ENCODE measurements at places on chromosomes 11 and 22. TPM values are rescaled to one million over a fixed set of nuclear protein-coding genes. Genes with fewer than 3 reads are reported as not detected.

DNA sequence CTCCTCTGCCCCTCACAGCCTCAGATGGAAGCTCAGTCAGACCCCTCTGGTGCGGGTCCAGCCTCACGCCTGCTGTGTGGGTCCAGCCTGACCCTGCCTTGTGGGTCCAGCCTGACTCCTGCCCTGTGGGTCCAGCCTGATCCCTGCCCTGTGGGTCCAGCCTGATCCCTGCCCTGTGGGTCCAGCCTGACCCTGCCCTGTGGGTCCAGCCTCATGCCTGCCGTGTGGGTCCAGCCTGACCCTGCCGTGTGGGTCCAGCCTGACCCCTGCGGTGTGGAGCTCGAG lies 445.3 kb downstream of the BRD1 start:
- H3K36me3 ChIP-seq: no peaks in the 10 kb centered on the region
- no peak overlapping the region for H3K4me3 ChIP-seq
- no peak overlapping the region for H3K27ac ChIP-seq
- H3K27me3 ChIP-seq: no peaks in the 10 kb centered on the region
- no peak for DNase-seq

- peaks cover 2% of the 10 kb centered on the region for H3K4me1 ChIP-seq
- DNase-seq: no peak
- peaks cover 13% of the 10 kb centered on the region for H3K27me3 ChIP-seq
- no peak overlapping the region for H3K27ac ChIP-seq
- no peaks in the 10 kb centered on the region for H3K36me3 ChIP-seq
- no peak overlapping the region for H3K4me3 ChIP-seq
These were observed 35.0 kb upstream of the CACNG2 start for GRCh38 chr22:36738416-36739020.

DNA sequence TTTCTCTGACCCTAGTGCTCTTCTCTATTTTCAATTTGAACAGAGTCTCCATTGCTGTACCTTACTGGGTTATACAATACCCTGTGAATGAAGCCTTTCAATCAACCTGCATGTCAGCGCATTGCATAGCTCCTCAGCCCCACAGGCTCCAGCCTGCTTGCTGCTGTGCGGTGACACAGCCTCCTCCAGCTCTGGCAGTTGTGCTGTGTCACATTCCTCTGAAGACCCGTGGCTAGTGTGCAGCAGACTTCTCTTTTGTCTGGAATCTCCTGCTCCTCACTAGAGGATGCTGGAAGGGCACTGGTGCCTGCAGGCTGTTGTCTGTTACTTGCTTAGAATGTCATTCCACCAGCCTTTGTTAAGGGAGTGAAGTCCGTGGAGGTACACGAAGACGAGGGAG lies 390.1 kb upstream of the B3GAT1 start:
- no peaks in the 10 kb centered on the region for H3K4me1 ChIP-seq
- no peak overlapping the region for H3K27ac ChIP-seq
- H3K36me3 ChIP-seq: no peaks in the 10 kb centered on the region
- H3K27me3 ChIP-seq: peaks cover 12% of the 10 kb centered on the region
- DNase-seq: no peak

DNA sequence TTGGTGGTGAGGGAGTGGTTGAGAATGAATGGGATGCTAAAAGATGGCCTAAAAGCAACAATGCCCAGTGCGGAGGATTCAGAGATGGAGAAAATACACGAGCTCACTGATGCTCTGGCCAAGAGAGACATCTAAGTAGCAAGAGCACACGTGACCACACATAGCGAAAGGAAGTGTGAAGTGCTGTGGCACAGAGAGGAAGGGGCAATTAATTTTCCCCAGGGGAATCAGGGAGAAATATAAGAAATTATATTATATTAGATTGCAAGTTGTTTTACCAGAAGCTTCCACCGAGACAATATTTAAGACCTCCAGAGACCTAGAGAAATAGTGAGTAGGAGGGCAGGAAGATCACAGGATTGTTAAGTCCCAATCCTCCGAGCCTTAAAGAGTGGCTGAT lies 80.6 kb downstream of the RCN1 start:
- no peak for DNase-seq
- peaks cover 3% of the 10 kb centered on the region for H3K27me3 ChIP-seq
- H3K27ac ChIP-seq: no peak overlapping the region

DNA sequence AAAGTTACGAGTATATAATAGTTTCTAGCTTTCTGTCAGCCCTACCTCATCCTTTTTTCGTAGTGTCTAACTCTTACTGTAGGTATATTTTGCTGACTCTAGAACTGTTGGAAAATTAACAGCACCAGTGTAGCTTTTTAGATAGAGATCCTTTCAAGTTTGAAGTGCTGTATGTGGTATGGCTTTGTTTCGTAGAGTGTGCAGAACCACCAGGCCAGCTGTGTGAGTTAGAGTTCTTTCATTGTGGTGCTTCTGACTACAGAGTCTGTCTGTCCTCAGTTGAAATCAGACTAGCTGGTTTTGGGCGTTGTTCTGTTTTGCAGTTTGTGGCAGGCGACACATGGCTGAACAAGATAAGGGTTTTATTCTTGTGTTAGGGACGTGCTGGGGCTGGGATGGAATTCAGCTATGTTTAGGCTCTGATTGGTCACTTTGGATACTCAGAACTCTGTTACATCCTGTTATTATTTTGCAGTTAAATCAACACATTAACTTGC lies 3.2 kb downstream of the ARHGEF12 start:
- H3K27ac ChIP-seq: no peak overlapping the region
- peaks cover 9% of the 10 kb centered on the region for H3K36me3 ChIP-seq
- DNase-seq: peak; percentile 63
- peak overlapping the region; percentile 16 for H3K4me3 ChIP-seq
- peaks cover 35% of the 10 kb centered on the region for H3K4me1 ChIP-seq

- H3K4me1 ChIP-seq: no peaks in the 10 kb centered on the region
- H3K27me3 ChIP-seq: no peaks in the 10 kb centered on the region
- no peak overlapping the region for H3K4me3 ChIP-seq
- no peak overlapping the region for H3K27ac ChIP-seq
These were observed 150.3 kb downstream of the LRRC4C start for GRCh38 chr11:41309111-41309522.

GRCh38 chr22:30234786-30235470 lies 11.6 kb downstream of the LIF start:
- no peak overlapping the region for H3K4me3 ChIP-seq
- peak overlapping the region; percentile 39 for H3K27ac ChIP-seq
- peaks cover 2% of the 10 kb centered on the region for H3K36me3 ChIP-seq
- no peaks in the 10 kb centered on the region for H3K27me3 ChIP-seq
- DNase-seq: no peak

OAF gene
- 3.2 TPM for total RNA-seq

PLAAT2 gene
- total RNA-seq: not detected

APOA4 gene
- total RNA-seq: not detected
